ENCODE measurements at places on chromosomes 1 and 21.

- no peak for DNase-seq
These were observed 33.5 kb downstream of the PDPN start for GRCh38 chr1:13617108-13617507.

- DNase-seq, result no peak
These were observed 7.3 kb upstream of the RBP7 start for GRCh38 chr1:9989773-9990172.

GRCh38 chr1:83850834-83851233 is 148.1 kb downstream of the TTLL7 start:
- DNase-seq, result no peak

GRCh38 chr1:63798284-63798683 is 24.5 kb downstream of the ROR1 start:
- no peak for DNase-seq

DNA sequence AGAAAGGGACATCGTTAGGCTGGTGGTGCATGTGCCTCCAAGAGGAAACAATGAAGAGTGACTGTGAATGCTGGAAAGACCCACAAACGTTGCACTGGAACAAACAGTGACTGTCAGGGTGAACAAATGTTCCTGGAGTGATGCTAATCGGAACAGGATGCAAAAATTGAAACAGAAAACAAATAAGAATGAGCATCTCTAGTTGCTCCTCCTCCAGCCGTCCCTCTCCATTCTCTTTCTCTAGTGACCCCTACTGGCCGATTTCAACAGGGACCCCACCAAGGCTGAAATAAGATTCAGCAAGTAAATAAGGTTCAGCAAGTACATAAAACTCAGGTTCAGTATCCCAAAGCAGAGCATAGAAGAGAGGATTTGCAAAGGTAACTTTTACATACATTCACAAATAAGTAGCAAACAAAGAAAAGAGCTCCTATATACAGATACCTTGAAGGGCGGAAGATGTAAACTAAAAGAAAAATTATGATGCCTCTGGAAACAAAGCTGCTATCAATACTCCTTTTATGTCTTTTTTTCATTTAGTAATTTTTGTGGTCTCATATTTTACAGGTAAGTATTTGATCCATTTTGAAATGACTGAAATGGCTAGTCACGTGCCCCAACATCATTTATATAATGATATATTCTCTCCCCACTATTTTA is 836.1 kb upstream of the ADAMTS5 start:
- DNase-seq, result no peak

- no peak for DNase-seq
These were observed 16.5 kb upstream of the FYB2 start for GRCh38 chr1:56835657-56836056.

DNA sequence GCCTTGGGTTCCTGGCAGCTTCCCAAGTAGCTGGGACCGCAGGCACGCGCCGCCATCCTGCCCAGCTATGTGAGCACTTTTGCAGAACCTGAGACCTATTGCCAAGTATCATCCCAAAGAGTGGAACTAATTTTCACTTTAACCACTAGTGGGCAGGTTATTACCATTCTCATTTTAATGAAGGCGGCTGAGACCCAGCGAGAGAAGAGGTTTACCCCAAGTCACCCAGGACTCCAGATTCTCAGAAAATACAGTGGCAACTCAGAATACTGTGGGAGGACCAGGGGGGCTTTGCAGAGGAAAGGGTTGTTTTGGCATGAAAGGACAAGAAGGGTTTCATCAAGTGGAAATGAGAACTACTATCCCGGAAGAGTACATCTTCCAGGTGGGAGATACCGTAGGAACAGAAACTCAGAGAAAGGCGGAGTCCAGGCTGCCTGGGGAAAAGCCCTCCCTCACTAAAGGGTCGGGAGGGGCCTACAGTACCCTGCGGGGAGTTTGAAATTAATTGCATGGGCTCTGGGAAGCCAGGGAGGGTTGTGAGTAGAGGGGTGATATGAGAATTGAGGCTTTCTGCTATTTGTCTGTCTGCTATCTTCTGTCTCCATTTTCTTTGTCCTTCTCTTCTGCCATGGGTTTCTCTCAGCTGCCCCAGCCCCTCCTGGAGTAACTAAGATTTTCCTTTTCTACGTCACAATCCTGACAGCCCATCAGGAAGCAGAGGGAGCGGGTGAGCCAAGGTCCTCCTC is 7.2 kb upstream of the SEMA4A start:
- DNase-seq, result no peak

GRCh38 chr1:201945863-201946223 is 505 bp downstream of the LMOD1 start:
- DNase-seq, result no peak

GRCh38 chr1:107990606-107991005 is 25.6 kb upstream of the VAV3 start:
- DNase-seq, result no peak
